ENCODE measurements at places on chromosomes 13 and 19.
A peak's percentile ranks its signal among the peaks of the same experiment; 100 is the strongest.

GRCh38 chr13:20336761-20337160 lies 104.6 kb upstream of the GJB6 start:
- DNase-seq: no peak

DNA sequence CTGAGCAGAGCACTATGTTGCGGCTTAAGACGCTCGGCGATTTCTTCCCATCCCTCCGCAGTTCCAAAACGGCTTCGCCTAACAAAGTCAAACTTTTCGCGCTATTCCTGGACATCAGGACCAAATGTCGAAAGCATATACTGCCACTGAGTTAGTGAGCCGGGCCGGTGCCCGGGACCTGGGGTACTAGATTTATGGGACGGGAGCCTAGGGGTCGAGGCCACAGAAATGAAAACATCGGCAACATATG lies 699 bp downstream of the RCBTB2 start:
- DNase-seq: no peak

DNA sequence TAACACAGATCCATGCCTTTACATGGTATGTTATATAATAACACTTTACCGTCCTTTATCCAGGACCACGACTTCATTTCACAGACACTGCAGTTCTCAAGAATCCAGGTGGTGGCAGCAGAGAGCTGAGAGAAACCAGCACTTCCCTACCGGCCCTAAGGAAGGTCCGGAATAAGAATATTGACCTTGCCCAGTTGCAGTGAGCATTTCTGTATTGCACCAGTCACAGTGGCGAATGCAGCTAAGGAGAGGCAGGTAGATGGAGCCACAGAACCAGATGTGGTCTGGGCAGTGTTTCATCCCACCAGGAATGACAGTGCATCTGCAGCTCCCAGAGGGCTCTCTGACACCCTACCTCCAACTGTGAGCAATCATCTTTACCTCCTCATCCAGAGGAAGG lies 44.6 kb downstream of the ZNF787 start:
- peak; percentile 33 for DNase-seq

GRCh38 chr13:67090856-67091255 lies 139.3 kb downstream of the PCDH9 start:
- no peak for DNase-seq
